ENCODE measurements at places on chromosomes 2 and 18. TPM values are rescaled to one million over a fixed set of nuclear protein-coding genes. Genes with fewer than 3 reads are reported as not detected.

PLCD4 gene
- total RNA-seq = 2.3 TPM

CXCR4 gene
- 5.7 TPM for total RNA-seq

M1AP gene
- not detected for total RNA-seq

FOXD4L1 gene
- 0.13 TPM for total RNA-seq

DHX57 gene
- total RNA-seq = 10.0 TPM

ABCG8 gene
- total RNA-seq = not detected

GRCh38 chr2:218270721-218271486 is 585 bp downstream of the PNKD start:
- H3K4me3 ChIP-seq = peak overlapping the region; percentile 82
- H3K4me1 ChIP-seq = peaks cover 67% of the 10 kb centered on the region
- H3K27ac ChIP-seq = peak overlapping the region; percentile 78
- peaks cover 59% of the 10 kb centered on the region for H3K36me3 ChIP-seq
- DNase-seq = no peak

- H3K4me1 ChIP-seq = peaks cover 23% of the 10 kb centered on the region
- peaks cover 48% of the 10 kb centered on the region for H3K27me3 ChIP-seq
- no peak for DNase-seq
- no peak overlapping the region for H3K27ac ChIP-seq
Measured at GRCh38 chr2:241550616-241551580, 7.6 kb upstream of the BOK start.

RBKS gene
- total RNA-seq = 4.8 TPM

IL1F10 gene
- total RNA-seq = not detected

LOXHD1 gene
- total RNA-seq = 1.8 TPM

IL18RAP gene
- total RNA-seq = not detected

FASTKD2 gene
- total RNA-seq = 46.9 TPM

- no peak overlapping the region for H3K4me3 ChIP-seq
- no peaks in the 10 kb centered on the region for H3K27me3 ChIP-seq
- no peaks in the 10 kb centered on the region for H3K36me3 ChIP-seq
- H3K4me1 ChIP-seq = no peaks in the 10 kb centered on the region
Measured at GRCh38 chr2:157124731-157125130, 132.8 kb upstream of the GALNT5 start.

ADAM23 gene
- 64.8 TPM for total RNA-seq
